ENCODE measurements at places on chromosomes 3 and 15.

- no peak for DNase-seq
- H3K27ac ChIP-seq = no peak overlapping the region
- no peaks in the 10 kb centered on the region for H3K36me3 ChIP-seq
- H3K4me3 ChIP-seq = 0 out of 2 replicates have a peak overlapping the region, but pooled peaks have one; percentile 1
- H3K27me3 ChIP-seq = no peaks in the 10 kb centered on the region
Observed at GRCh38 chr3:43296565-43296964, 10.2 kb downstream of the SNRK start.

GRCh38 chr3:108329947-108330346 lies 33.6 kb downstream of the HHLA2 start:
- no peaks in the 10 kb centered on the region for H3K27me3 ChIP-seq
- H3K36me3 ChIP-seq = no peaks in the 10 kb centered on the region
- no peak for DNase-seq
- no peaks in the 10 kb centered on the region for H3K4me1 ChIP-seq
- H3K27ac ChIP-seq = no peak overlapping the region

- H3K4me1 ChIP-seq = no peaks in the 10 kb centered on the region
- H3K4me3 ChIP-seq = no peak overlapping the region
- 0 out of 2 replicates have a peak, but pooled peaks cover 3% of the 10 kb centered on the region for H3K27me3 ChIP-seq
- no peak overlapping the region for H3K27ac ChIP-seq
- DNase-seq = no peak
Observed at GRCh38 chr3:127158614-127159229, 34.2 kb upstream of the PRR23E start.

- no peak overlapping the region for H3K4me3 ChIP-seq
- no peaks in the 10 kb centered on the region for H3K4me1 ChIP-seq
- H3K27ac ChIP-seq = no peak overlapping the region
- no peaks in the 10 kb centered on the region for H3K36me3 ChIP-seq
Observed at GRCh38 chr3:187484547-187485295, 116.5 kb downstream of the RTP4 start.

GRCh38 chr3:57792198-57792597 lies 36.1 kb downstream of the SLMAP start:
- H3K4me1 ChIP-seq = peaks cover 26% of the 10 kb centered on the region
- DNase-seq = no peak
- no peak overlapping the region for H3K4me3 ChIP-seq
- no peak overlapping the region for H3K27ac ChIP-seq
- H3K27me3 ChIP-seq = no peaks in the 10 kb centered on the region

- H3K27ac ChIP-seq = no peak overlapping the region
- H3K36me3 ChIP-seq = no peaks in the 10 kb centered on the region
- H3K4me3 ChIP-seq = peak overlapping the region; percentile 67
- no peak for DNase-seq
Observed at GRCh38 chr3:184261854-184262763, 756 bp upstream of the CAMK2N2 start.
